ENCODE measurements at places on chromosomes 5 and 9.

DNA sequence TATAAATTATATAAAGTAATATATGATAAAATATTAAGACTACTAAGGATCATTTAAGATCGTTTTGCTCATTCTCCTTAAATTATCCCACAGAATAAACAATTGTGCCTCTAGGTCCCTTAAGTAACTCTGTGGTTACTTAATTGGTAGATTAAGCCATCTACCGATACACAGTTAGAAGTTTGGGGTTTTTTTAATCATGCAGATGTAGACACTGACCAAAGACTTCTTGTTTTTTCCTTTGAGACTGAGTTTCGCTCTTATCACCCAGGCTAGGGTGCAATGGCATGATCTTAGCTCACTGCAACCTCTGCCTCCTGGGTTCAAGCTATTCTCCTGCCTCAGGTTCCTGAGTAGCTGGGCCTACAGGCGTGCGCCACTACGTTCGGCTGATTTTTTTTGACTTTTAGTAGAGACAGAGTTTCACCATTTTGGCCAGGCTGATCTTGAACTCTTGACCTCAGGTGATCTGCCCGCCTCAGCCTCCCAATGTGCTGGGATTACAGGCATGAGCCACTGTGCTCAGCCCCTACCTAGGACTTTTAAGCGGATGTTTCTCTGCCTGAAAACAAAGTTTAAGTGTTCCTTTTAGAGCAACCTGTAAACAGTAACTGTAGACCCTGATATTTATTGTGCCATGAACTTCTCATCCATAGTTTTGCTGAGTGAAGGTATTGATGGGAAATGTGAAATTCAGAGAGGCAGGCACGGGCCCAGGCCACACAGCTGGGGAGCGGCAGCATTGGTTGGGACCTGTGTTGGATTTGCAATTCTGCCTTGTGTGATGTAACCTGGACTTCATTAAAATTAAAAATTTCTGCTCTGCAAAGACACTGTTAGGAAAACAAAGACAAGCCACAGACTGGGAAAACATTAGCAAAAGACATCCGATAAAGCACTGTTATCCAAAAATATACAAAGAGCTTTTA is 11.6 kb downstream of the CEL start:
- DNase-seq = no peak

- peak; percentile 56 for DNase-seq
These were observed 31.4 kb upstream of the ANKRD55 start for GRCh38 chr5:56264417-56265025.

- DNase-seq = no peak
These were observed 87.3 kb upstream of the GNAQ start for GRCh38 chr9:78118742-78119473.

GRCh38 chr5:43336159-43336558 is 22.9 kb upstream of the HMGCS1 start:
- no peak for DNase-seq

DNA sequence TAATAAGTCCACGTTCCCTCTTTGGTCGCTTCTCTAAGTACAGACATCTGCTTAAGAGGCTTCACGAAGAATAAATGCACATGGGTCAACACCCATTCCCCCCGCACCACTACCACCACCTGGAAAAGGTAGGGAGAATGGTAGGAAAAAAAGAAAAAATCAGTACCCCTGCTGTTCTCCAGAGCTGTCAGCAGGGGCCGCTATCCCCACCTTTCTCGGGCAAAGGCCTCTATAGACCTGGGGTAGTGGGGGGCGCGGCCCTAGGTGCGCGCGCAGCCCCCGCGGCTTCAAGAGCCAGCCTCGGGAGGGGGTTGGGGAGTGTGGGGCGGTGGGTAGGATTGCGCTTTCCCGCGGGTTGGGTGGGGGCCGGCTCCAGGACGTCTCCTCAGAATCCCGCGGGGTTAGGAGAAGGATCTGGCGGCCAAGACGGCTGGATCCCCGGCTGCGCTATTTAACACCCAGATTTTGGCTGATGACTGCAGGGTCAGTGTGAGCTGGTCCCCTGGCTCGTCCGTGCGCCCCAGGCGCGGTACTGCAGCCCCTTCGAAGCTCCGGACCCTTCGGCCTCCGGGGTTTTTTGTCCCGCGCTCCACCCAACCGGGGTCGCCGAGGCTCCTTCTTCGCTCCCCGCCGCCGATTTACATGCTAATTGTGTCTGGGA is 1.6 kb upstream of the SEMA6A start:
- peak; percentile 77 for DNase-seq
